ENCODE measurements at places on chromosomes 1 and 21. TPM values are rescaled to one million over a fixed set of nuclear protein-coding genes. Genes with fewer than 3 reads are reported as not detected.

ADGRB2 gene
- total RNA-seq, result 3.0 TPM

GJC2 gene
- total RNA-seq, result 4.1 TPM

- no peak within 1 kb of the TSS for H3K4me3 ChIP-seq
- H3K4me1 ChIP-seq, result no peaks in the 10 kb centered on the region
- DNase-seq, result no peak
- no peaks in the 10 kb centered on the region for H3K27me3 ChIP-seq
- H3K27ac ChIP-seq, result no peak within 1 kb of the TSS
Measured at GRCh38 chr1:67166196-67166595, at the start of gene IL23R. Gene IL23R, plus strand, starts transcription at chr1:67166454. Its CDS starts 1,667 bp downstream, at chr1:67168121.

- H3K27ac ChIP-seq, result no peak overlapping the region
- DNase-seq, result no peak
- H3K27me3 ChIP-seq, result no peaks in the 10 kb centered on the region
- no peak overlapping the region for H3K4me3 ChIP-seq
- no peaks in the 10 kb centered on the region for H3K4me1 ChIP-seq
- no peaks in the 10 kb centered on the region for H3K36me3 ChIP-seq
Measured at GRCh38 chr1:232132572-232132971, 497.4 kb downstream of the SIPA1L2 start.

SGIP1 gene
- 0.59 TPM for total RNA-seq

KRTAP20-4 gene
- not detected for total RNA-seq

GRCh38 chr1:41109310-41110197, 88.0 kb upstream of the SLFNL1 start:
- no peak overlapping the region for H3K4me3 ChIP-seq
- no peaks in the 10 kb centered on the region for H3K27me3 ChIP-seq
- H3K36me3 ChIP-seq, result no peaks in the 10 kb centered on the region
- H3K4me1 ChIP-seq, result peaks cover 6% of the 10 kb centered on the region
- peak; percentile 72 for DNase-seq
- H3K27ac ChIP-seq, result peak overlapping the region; percentile 65

CA14 gene
- 0.36 TPM for total RNA-seq

DNA sequence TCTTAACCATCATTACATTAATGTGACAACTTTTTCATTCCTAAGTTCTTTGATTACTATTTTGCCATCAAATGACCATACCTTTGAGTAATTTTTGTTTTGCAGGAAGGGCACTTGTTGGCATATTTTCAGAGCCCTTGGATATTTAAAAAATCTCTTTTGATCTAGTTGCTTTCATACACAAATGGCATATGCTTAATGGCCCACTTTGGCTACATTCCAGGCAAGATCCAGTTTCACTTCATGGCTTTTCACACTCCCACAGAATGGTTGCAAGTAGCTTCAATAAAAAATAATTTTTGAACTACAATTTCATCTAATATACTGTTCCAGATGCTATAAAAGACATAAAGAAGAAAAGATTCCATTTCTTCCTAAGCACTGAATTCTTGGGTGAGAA, 18.1 kb downstream of the ADAM30 start:
- H3K4me3 ChIP-seq, result no peak overlapping the region
- H3K27me3 ChIP-seq, result no peaks in the 10 kb centered on the region
- no peaks in the 10 kb centered on the region for H3K4me1 ChIP-seq
- H3K27ac ChIP-seq, result no peak overlapping the region
- no peak for DNase-seq
